ENCODE measurements at places on chromosomes 16 and 17. TPM values are rescaled to one million over a fixed set of nuclear protein-coding genes. Genes with fewer than 3 reads are reported as not detected.

RNF112 gene
- total RNA-seq, result 0.34 TPM

ANKFN1 gene
- total RNA-seq, result not detected

TAF1C gene
- total RNA-seq, result 14.4 TPM

EFCAB13 gene
- 5.8 TPM for total RNA-seq

SLX1A gene
- 11.6 TPM for total RNA-seq

LGALS9B gene
- not detected for total RNA-seq

PRAC1 gene
- total RNA-seq, result not detected

SHMT1 gene
- 5.2 TPM for total RNA-seq

PRR29 gene
- 0.52 TPM for total RNA-seq

ZSCAN10 gene
- total RNA-seq, result not detected

Measured in bronchial smooth muscle cell (primary cell).